ENCODE measurements at places on chromosomes 4 and X. TPM values are rescaled to one million over a fixed set of nuclear protein-coding genes. Genes with fewer than 3 reads are reported as not detected.

The HTT gene
- 37.9 TPM for polyA plus RNA-seq

The CNKSR2 gene
- 1.5 TPM for polyA plus RNA-seq

The CCKAR gene
- polyA plus RNA-seq: 0.09 TPM

The CT45A2 gene
- polyA plus RNA-seq: not detected

The BEX1 gene
- polyA plus RNA-seq: 53.1 TPM

The S100G gene
- polyA plus RNA-seq: not detected

The TRAM1L1 gene
- 16.1 TPM for polyA plus RNA-seq

The SPATA18 gene
- polyA plus RNA-seq: 1.5 TPM

The SLC4A4 gene
- polyA plus RNA-seq: 72.6 TPM

The SLC7A11 gene
- 2.0 TPM for polyA plus RNA-seq

The RPS6KA6 gene
- 18.9 TPM for polyA plus RNA-seq

The INPP4B gene
- 11.7 TPM for polyA plus RNA-seq

The MAPK10 gene
- 86.8 TPM for polyA plus RNA-seq

The GUCY1A1 gene
- 81.1 TPM for polyA plus RNA-seq

The CSN1S1 gene
- polyA plus RNA-seq: not detected

The CACNA1F gene
- polyA plus RNA-seq: 0.25 TPM
